ENCODE measurements at places on chromosomes 12 and 14. TPM values are rescaled to one million over a fixed set of nuclear protein-coding genes. Genes with fewer than 3 reads are reported as not detected.

The ARHGDIB gene
- polyA plus RNA-seq: 89.5 TPM

The SDR9C7 gene
- polyA plus RNA-seq: not detected

DNA sequence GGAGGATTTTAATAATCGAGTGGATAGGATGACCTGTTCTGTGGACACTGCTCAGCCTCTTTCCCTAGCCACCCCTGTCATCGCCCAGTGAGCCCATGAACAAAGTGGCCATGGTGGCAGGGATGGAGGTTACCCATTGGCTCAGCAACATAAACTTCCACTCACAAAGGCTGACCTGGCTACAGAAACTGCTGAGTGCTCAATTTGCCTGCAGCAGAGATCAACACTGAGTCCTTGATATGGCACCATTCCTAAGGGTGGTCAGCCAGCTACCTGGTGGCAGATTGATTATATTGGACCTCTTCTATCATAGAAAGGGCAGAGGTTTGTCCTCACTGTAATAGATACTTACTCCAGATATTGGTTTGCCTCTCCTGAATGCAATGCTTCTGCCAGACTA lies 465.4 kb upstream of the FBXO33 start:
- DNase-seq: no peak

GRCh38 chr14:94161058-94161457 lies 13.1 kb upstream of the PPP4R4 start:
- DNase-seq: no peak

DNA sequence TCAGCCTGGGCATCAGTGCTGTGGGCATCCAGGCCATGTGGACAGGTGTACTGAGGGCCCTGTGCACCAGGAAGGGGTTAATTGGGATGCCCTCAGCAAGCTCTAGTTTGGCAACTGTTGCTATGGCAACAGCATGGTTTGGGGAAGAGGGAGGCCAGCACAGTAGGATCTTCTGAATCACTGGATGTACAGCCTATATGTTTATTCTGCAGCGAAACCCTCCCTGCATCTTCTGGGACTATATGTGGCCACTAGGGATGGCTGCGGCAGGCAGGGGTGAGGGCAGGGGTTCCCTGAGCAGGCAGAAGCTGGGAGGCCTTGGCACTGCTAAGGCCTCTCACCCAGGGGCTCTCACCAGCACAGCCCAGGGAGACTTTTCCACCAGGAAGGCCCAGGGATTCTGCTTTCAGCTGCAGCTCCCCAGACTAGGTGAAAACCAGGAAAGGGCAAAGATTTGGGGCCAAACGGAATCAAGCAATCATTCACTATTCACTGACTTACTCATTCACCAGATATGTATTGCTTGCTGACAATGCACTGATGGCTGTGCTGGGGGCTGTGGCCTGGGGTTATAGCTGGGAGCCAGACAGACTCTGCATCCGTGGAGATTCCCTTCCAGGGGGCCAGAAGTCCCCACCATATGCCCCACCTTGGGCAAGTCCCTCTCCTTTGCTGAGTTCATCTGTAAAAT lies 42.8 kb downstream of the IRF2BPL start:
- no peak for DNase-seq

- DNase-seq: no peak
Observed at GRCh38 chr12:32450768-32451167, 51.4 kb downstream of the FGD4 start.
